ENCODE measurements at places on chromosomes 3 and 15. TPM values are rescaled to one million over a fixed set of nuclear protein-coding genes. Genes with fewer than 3 reads are reported as not detected.

The RARRES1 gene
- total RNA-seq: not detected

The SLCO3A1 gene
- 0.07 TPM for total RNA-seq

The NDN gene
- not detected for total RNA-seq

The ISL2 gene
- 6.3 TPM for total RNA-seq

The GMPS gene
- total RNA-seq: 42.2 TPM

The IL12A gene
- total RNA-seq: 6.5 TPM

The KCTD6 gene
- 13.1 TPM for total RNA-seq

The ISY1 gene
- total RNA-seq: 18.1 TPM

The ATOSA gene
- total RNA-seq: 6.5 TPM

The FSIP1 gene
- 0.81 TPM for total RNA-seq

The CCK gene
- total RNA-seq: not detected

The STRIT1 gene
- total RNA-seq: not detected

The KIF15 gene
- total RNA-seq: 31.8 TPM

The SLC7A14 gene
- total RNA-seq: not detected

The CEP97 gene
- 12.1 TPM for total RNA-seq

The TGM5 gene
- total RNA-seq: not detected

The RAB6B gene
- 0.75 TPM for total RNA-seq

The CCR8 gene
- total RNA-seq: not detected

The LYZL4 gene
- total RNA-seq: not detected

The ADAMTS7 gene
- 4.2 TPM for total RNA-seq

The VIPR1 gene
- 7.0 TPM for total RNA-seq

The GOLGA8J gene
- not detected for total RNA-seq

The PLAAT1 gene
- not detected for total RNA-seq

The TLR9 gene
- not detected for total RNA-seq

The ZNF860 gene
- 7.9 TPM for total RNA-seq

The CTXN2 gene
- total RNA-seq: not detected

The MORC1 gene
- total RNA-seq: not detected

The CHRNA7 gene
- 1.0 TPM for total RNA-seq

The CCR4 gene
- not detected for total RNA-seq

The ITPKA gene
- total RNA-seq: 16.8 TPM

The TRAT1 gene
- total RNA-seq: not detected

The PLXNA1 gene
- total RNA-seq: 30.0 TPM

The TIMMDC1 gene
- total RNA-seq: 107 TPM

The CDHR4 gene
- total RNA-seq: not detected

The ZBTB20 gene
- total RNA-seq: 1.3 TPM

The ERICH6 gene
- total RNA-seq: not detected

The ZNF80 gene
- not detected for total RNA-seq

The C3orf20 gene
- total RNA-seq: not detected

The KNG1 gene
- total RNA-seq: not detected

The C3orf85 gene
- not detected for total RNA-seq

The FEZF2 gene
- total RNA-seq: not detected

The RETNLB gene
- total RNA-seq: not detected

The NRG4 gene
- total RNA-seq: 3.1 TPM
